ENCODE measurements at places on chromosomes 11 and 22.
A peak's percentile ranks its signal among the peaks of the same experiment; 100 is the strongest.

DNA sequence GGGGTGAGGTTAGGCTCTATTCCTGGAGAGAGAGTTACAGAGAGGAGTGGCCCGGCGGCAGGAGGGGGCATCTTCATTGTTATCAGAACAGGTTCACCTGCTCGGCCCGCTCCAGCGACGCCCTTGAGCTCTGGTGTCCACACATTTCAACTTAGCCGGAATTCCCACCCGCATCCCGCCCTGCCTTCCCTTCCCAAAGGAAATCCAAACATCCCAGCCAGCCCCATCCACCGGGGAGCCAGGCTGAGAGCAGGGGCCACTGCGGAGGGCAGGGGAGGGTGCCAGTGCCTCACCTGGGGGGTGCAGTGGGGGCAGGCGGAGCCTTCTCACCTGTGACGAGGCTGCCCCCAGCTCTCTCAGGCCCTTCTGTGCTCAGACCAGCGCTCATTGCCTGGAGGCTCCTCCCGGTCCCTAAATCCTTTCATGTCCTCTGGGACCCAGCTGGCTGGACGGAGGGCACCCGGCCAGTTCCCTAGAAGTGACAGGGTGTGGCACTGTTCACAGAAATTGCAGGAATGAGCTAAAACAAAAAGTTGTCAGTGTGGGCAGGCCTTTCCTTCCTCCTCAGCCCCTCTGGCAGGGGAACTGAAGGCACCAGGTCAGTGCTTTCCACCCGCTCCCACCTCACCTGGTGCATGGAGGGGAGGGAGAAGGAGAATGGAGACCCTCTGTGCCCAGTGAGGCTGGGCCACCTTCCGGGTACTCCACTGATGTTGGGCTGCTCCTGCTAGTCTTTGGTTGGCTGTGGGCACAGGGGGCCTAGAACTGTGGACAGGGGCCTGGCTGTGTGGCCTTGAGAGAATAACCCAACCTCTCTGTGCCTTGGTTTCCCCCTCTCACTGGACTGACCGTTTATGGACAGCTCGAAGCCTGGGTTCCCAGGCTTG is 2.2 kb upstream of the MRGPRG start:
- no peak for DNase-seq

DNA sequence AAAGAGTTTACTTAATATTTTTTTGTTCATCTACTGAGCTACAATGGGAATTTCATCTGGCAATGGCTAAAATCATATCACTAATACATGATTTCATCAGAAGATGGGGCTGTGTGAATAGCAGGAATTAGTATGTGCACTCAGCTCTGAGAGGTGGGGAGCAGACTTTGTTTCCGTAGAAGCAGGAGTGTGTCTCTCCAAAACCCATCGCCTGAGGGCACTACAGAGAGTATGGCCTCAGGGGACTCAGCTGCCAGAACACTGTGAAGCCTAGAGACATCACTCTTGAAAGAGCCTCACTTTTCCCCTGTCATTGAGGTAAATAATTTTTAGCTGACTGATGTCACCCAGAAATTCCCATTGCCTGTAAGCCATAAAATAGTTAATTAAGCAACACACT is 261.4 kb upstream of the ISX start:
- DNase-seq: no peak

GRCh38 chr11:130868721-130869390 is 47.4 kb downstream of the SNX19 start:
- no peak for DNase-seq

- DNase-seq: no peak
Observed at GRCh38 chr22:44782363-44782963, 30.1 kb downstream of the ARHGAP8 start.

- no peak for DNase-seq
Observed at GRCh38 chr22:39738746-39739145, 154.8 kb downstream of the ENTHD1 start.

- DNase-seq: no peak
Observed at GRCh38 chr11:60240662-60241061, 2.3 kb downstream of the MS4A4E start.

GRCh38 chr11:134374891-134375550 is 37.0 kb downstream of the B3GAT1 start:
- DNase-seq: no peak

DNA sequence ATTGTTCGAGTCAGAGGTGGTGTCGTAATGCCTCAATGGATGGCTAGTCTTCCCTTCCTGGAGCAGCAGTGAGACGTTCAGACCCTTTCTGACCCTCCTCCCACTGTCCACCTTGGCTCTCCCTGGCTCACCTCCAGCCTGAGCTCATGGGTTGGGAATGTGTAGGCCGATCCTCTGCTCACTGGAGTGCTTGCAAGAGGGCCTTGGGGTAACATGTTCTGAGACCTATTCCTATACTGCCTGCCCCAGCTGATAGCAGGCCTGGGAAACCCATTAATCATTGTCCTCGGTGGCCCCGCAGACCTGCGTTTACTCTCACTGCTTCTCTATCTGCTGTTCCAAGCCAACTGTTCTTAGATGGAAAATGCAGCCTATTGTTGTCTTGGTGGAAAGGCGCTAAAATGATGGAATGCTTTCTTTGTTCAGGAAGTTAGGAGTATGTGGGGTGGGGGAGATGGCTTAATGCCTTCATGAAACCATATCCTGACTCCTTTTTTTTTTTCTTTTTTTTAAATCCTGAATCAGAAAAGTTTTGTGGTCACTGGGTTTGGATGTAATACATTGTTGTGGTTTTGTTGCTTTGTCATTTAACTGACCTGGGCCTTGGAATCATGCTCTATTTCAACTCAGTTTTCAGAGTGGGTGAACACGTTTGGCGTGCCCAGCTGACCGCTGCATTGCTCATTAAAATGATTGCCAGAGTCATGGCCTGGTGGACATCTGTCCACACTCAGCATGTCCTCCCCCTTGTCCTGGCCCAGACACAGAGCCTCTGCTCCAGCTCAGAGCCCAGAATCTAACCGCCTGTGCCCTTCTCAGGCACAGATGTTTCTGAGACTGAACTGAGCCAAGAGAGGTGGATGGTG is 72.5 kb downstream of the MICAL2 start:
- DNase-seq: no peak

GRCh38 chr11:111528557-111528956 is 12.0 kb upstream of the LAYN start:
- DNase-seq: peak; percentile 42

GRCh38 chr11:36230779-36231699 is 58.2 kb downstream of the COMMD9 start:
- no peak for DNase-seq

- no peak for DNase-seq
Observed at GRCh38 chr11:11608783-11609232, 13.0 kb downstream of the GALNT18 start.

GRCh38 chr11:130774703-130775102 is 141.6 kb downstream of the SNX19 start:
- no peak for DNase-seq

DNA sequence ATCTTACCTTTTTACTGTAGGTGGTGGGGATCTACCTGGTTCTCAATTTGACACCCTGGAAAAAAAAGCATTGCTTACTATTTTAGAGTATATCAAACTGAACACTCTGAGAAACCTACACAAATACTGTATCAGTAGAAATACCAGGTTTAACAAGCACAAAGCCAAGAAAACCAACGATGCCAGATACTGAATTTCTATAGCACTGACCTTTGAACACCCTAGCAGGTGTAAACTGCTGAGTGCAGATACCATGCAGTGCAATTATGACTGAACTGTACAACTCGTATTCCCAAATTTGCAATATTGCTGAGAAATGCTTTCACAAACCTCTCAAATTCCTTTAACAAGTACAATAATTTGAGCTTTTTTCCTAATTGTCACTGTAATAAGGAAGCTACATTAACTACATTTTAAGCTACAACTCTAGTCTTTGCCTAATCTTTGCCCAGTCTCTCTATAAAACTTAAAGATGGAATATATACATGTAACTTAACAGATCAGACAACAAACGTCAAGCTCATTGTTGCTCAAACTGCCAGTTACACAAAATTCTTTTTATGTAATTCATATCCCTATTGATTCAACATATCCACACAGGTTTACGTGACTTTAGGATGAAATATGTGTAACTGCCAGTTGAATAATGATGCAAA is 8.9 kb downstream of the TAF1D start:
- DNase-seq: no peak

DNA sequence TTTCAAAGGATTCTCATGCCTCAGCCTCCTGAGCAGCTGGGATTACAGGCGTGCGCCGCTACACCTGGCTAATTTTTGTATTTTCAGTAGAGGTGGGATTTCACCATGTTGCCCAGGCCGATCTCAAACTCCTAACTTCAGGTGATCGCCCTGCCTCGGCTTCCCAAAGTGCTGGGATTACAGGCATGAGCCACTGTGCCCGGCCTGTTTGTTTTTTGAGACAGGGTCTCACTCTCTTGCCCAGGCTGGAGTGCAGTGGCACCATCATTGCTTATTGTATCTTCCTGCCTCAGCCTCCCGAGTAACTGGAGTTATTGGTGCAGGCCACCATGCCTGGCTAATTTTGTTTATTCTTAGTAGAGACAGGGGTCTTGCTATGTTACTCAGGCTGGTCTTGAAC is 8.1 kb downstream of the FADS2 start:
- DNase-seq: no peak

DNA sequence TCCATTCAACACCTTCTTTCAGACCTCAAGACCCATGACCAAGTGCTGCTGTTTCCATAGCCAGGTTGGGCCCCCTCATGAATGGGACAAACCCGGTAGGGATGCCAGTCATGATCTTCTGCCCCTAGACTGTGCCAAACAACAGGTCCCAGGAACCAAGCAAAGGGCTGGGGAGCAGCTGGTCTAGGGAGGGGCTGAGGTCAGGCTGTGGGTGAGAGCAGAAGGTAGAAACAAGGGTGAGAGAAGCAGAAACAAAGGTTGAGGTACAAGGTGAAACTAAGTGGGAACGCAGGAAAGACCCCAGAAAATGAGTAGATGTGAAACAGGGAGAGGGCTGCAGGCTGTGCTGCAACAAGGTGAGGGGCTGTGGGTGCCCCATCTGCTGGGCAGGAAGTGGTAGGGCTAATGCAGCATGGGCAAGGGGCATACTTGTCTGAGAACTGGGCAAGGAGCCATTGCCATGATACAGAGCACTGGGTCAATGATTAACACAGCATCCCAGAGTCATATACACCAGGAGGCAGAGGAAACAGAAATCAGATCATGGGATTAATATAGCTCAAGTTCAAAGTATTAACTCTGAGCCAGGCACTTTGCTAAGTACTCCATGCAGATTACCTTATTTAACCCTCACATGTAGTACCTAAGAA is 45.9 kb downstream of the SLC1A2 start:
- no peak for DNase-seq

- DNase-seq: peak; percentile 56
Observed at GRCh38 chr11:44950625-44951476, at the start of gene TP53I11. TSS of gene TP53I11 (minus strand) at chr11:44950883. CDS start at chr11:44938335, 12,548 bp downstream.

DNA sequence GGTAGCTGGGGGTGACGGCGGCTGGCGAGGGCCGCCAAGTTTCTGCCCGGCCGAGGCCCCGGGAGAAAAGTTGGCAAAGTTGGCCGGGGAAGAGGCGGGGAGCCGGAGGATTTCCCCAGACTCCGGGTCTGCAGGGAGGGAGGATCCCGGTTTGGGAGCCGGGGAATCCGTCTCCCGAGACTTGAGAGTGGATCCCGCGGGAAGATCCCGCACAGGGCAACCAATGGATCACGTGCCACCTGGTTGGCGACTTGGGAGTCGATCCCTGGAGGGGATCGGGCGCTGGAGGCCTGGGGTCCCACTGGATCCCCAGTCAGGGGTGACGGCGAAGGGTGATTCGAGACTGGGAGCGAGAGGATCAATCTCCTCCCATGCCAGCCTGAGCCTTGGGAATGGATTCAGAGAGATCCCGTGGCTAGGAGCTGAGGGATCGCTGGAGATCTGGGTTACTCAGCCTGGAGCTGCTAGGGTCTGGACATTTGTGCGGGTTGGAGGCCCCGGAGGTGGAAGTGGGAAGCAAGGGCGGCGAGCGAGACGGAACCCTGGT is 394 bp downstream of the KIAA1671 start:
- DNase-seq: no peak

DNA sequence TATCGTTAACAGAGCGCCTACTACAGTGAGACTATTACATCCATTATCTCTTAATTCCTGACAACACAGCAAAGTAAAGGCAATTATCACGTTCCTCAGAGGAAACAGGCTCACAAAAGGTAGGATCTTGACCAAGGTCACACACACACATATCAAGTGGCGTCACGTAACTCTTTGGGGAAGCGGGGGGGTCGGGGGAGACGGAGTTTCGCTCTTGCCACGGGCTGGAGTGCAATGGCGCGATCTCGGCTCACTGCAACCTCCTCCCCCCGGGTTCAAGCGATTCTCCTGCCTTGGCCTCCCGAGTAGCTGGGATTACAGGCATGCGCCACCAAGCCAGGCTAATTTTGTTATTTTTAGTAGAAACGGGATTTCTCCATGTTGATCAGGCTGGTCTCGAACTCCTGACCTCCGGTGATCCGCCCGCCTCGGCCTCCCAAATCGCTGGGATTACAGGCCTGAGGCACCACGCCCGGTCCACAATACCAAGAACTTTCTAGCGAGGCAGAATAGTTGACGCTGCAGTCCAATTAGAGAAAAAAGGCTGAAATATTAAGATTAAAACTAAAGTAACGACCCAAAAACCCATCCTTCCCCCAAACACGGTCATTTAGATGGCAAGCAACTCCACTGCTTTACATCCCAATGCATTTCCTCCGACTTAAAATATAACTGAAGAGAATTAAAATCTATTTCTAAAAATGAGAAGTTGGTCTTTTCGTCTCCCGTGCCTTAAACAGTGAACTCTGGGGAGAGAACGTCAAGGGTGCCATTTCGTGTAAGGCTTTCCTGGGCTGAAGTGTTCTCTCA is 1.2 kb downstream of the DDX17 start:
- DNase-seq: peak; percentile 74

DNA sequence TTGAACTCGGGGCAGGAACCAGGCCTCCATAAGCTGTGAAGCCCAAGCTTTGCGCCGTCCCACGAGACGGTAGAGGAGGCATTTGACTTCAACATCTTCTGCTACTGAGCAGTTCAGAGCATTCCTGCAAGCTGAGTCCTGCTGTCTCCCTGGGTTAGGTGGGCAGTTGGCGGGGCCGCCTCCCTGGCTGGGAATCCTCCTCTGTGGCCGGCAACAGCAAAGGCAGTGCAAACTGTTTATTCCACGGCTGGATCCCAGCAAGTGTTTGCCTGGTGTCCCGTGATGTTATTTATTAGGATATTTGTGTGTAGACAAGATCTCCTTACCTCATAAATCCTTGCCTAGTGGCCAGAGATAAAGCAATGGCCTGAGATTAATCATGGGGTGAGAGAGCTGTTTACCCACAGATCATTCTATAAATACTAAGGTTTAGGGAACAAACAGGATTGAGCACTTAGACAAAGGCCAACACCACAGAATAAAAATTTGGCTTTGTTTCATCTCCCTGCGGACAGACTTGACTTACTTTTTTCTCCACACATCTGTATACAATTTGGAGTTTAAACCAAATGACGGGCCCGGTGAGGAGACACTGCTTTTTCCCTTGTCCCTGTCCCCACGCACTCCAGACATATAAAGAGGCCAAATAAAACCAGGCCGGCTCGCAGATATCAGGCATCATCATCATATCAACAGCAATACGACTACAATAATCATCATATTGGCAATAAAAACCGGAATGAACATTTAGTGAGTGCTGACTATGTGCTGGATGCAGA is 63.4 kb downstream of the NAT10 start:
- no peak for DNase-seq
